ENCODE measurements at places on chromosomes 4 and X. TPM values are rescaled to one million over a fixed set of nuclear protein-coding genes. Genes with fewer than 3 reads are reported as not detected.
A peak's percentile ranks its signal among the peaks of the same experiment; 100 is the strongest.

GRCh38 chr4:100843910-100844309 is 326.1 kb upstream of the EMCN start:
- DNase-seq: no peak

DNA sequence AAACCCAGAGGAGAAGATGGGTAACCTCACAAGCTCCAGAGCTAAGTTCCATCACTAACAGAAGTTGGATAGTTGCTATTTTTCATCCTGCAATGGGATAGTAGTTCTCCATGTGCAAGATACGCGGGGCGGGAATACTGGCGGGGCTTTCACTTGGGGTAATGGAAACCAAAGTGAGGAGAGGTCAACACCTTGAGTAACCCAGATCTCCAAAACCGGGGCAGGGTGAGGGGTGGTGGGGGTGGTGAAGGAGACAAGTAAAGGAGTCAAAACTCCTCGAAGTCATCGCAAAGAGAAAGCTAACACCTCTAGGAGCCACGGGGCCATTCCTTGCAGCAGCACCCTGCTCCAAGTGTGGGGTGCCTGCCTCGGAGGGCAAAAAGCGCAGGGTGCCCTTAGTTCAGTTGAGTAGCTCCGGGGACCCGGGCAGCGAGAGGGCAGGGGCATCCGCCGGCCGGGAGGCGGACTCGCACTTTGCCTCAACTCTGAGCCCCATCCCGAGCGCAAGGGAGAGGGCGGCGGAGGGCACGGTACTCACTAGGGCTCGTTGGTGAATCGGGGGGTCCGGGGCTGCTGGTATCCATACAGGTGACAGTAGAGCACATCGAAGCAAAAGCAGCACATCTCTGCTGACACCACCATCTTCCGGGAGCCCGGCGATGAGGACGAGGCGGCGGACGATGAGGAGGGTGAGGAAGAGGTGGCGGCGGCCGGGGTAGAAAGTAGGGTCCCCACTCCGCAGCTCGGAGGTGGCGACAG is 645 bp downstream of the AMMECR1 start:
- no peak for DNase-seq

- no peak for DNase-seq
These were observed 220.4 kb downstream of the KDR start for GRCh38 chr4:54904953-54905352.

GRCh38 chr4:114040319-114041116 is 61.1 kb upstream of the ARSJ start:
- DNase-seq: no peak

GRCh38 chr4:65669111-65670019 is 924 bp downstream of the EPHA5 start:
- no peak for DNase-seq

DNA sequence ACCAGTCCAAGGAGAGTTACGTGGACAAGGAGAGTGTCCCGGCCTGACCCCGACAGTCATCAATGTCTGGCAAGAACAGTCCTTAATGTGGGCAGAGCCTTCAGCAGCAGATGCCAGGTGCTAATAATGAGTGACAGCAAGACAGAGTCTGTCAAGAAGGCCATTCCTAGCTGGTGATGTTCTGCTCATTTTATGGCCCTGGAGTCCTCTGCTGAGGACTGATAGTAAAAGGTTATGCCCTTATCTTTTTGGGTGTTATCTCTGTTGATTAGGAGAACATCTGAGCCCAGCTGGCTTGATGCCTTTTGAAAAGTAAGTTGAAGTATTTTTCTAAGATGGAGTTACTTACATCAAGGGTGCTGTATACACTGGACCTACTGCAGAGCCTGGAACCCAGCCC is 67.3 kb downstream of the SLC34A2 start:
- DNase-seq: no peak

DNA sequence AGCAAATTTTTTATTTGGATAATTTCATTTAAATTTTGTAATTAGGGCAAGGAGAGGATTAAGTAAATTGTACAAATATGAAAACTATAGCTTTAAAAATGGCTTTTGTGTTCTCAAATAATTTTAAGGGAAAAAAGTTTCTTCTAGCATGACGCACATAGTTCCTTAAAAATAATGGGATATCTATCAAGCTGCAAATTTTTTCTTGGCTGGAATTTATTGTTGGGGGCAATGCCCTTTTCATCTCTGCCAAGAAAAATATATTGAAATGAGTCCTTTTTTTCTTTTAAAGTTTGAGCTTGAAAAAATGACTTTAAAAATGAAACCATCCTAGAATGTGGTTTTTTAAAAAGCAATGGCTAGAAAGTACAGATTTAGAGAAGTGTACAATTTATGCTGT is 154.4 kb upstream of the UGT8 start:
- no peak for DNase-seq

GRCh38 chrX:39311646-39312045 is 510.4 kb downstream of the MID1IP1 start:
- no peak for DNase-seq

- DNase-seq: no peak
These were observed 672 bp downstream of the LONRF3 start for GRCh38 chrX:118974908-118975671.

DNA sequence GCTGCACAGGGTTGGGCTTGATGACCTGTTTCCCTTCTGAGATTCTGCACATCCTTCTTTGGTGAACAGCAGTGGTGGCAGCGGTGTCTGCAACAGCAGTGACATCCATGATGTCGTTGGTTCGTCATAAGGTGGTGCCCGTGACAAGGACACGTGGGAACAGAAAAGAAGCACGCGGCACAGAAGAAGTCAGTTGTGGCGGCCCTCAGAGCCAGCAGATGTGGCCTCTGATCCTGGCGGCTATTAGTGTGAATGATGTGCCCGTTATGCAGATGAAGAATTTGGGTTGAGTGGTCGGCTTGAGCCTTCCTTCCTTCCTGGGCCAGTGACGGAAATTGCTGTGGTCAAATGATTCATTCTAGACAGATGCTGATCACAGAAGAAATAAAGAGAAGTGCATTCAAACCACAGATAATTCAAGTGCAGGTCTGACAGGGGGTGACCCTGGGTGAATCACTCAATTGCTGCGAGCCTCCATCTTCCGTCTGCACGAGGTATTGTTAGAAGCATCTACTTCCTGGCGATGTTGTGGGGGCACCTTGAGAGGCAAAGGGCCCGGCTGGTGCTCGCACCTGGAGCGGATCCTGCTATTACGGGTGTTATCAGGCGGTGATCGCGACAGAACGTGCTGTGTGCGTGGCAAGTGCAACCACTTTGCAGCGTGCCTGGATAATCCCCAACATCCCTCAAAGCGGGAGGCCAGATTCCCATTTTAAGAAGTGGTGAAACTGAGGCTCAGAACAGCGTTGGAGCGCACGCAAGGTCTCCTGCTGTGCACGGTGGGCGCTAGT is 215.2 kb upstream of the PSAPL1 start:
- peak; percentile 94 for DNase-seq

DNA sequence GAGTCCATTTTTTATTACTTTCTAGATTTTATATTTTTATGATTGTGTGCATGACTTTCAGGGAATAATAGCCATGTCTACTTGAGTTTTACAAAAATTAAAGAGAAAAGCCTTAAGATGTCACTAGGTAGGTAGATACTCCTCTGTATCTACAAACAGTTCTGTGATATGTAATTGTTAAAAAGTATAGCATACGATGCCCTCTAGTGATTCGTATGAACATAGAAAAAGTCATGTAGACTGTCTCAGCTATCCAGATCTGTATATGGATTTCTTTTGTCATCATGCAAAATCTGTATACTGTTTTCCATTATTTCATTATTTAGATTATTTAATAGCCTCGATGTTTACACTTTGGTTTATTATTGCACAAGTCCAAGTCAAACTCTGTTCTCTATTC is 856.6 kb downstream of the CENPC start:
- no peak for DNase-seq

DNA sequence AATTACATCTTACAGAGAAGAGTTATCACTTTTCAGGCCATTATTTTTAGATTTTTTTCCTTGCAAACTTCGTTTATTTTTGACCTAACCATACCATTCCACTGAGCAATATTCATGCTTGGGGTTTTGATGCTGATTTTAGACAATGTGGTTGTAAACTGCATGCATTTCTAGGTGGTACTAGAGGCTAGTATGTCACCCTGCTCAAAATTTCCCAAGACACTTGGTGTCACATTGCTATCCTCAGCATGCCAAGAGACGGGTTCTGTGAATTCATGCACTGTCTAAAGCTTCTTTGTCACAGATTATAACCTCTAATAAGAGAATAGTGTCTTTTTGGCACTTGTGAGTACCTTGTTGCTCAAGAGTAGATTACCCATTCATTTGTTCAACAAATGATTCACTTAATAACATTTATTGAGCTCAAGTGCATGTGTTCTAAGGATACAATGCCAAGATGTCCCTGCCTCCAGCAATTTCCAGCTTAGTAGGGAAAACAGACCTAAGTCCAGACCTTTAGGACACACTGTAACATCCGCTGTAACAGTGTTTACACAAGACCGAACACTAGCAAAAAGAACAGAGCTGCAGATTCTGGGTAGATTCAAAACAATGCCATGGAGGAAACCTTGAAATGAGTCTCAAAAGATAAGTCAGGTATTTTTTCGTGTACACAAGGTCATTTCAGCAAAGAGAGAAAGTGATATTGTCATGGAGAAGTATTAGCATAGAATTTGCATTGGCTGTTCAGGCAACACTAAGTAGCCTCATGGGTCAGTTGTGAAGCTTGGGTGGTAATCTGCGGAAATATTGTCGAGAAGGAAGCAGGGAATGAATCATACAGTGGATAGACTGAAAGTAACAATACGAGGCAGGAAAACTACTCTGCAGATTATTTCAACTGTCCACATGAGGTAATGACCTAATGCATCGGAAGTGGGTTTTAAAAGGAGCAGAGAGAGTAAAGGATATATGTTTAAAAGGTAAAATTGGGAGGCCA is 515.1 kb upstream of the ZFP42 start:
- DNase-seq: peak; percentile 59

GRCh38 chrX:19358521-19358920 is 14.8 kb downstream of the PDHA1 start:
- no peak for DNase-seq

GRCh38 chrX:110853610-110854009 is 58.0 kb upstream of the CHRDL1 start:
- DNase-seq: no peak

GRCh38 chrX:109463784-109464183 is 18.1 kb downstream of the GUCY2F start:
- DNase-seq: no peak

- no peak for DNase-seq
These were observed 3.2 kb downstream of the CXorf65 start for GRCh38 chrX:71103110-71103983.

DNA sequence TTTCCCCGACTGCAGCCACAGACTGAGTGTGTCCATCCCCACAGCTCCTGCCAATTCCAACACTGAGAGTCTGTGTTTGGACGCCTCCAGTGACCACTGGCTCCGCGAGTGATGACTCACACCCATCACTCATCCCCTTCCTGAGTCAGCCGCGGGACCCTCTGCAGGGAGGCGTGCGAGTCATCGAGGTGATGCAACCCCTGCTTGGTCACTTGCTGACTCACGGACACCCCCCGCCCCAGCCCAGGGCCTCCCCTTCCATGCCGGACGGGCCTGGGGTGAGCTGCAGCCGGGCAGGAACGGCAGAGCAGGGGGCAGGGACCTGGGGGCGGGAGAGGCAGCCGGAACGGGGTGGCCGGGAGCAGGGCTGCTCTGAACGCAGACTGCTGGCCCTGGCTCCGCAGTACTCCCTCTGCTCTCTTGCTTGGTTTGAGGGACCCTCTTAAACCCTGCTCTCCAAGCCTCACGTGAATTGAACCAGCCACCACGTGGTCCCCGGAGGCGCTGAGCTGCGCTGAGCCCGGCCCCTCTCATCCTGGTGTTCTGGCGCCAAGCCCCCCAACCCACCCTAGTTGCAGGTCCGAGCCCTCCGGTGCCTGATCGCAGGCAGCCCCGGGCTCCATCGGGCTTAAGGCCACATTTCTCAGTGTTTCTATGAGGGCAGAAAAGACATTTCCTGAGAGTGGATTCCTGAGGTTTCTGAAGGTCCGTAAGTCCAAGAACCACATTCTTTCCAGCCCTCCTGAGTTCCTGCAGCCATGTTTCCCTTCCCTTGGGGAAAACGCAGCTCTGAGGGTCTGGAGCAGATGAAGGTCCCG is 32.4 kb downstream of the FGFRL1 start:
- DNase-seq: peak; percentile 92

GRCh38 chr4:40262077-40262528 is 65.3 kb downstream of the RHOH start:
- DNase-seq: no peak

- no peak for DNase-seq
These were observed 25.5 kb downstream of the BBS12 start for GRCh38 chr4:122758033-122758432.

DNA sequence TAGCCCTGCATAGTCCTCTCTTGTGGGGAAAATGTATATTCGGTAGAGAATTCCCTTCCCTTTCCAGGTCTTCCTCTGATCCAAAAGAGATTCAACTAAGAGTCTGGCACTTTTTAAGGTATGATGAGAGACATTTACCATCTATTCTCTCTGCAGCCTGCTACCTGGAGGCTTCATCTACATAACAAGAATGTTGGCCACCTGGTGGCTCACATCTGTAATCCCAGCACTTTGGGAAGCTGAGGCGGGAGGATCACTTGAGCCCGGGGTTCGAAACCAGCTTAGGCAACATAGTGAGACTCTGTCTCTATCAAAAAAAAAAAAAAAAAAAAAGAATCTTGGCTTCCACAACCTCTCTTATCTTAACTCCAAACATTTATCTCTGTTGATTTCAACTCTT is 40.4 kb upstream of the NOCT start:
- DNase-seq: no peak

- peak; percentile 18 for DNase-seq
These were observed 159.5 kb upstream of the USP38 start for GRCh38 chr4:143025081-143025704.

GRCh38 chr4:92864096-92864495 is 560.3 kb downstream of the GRID2 start:
- no peak for DNase-seq

DNA sequence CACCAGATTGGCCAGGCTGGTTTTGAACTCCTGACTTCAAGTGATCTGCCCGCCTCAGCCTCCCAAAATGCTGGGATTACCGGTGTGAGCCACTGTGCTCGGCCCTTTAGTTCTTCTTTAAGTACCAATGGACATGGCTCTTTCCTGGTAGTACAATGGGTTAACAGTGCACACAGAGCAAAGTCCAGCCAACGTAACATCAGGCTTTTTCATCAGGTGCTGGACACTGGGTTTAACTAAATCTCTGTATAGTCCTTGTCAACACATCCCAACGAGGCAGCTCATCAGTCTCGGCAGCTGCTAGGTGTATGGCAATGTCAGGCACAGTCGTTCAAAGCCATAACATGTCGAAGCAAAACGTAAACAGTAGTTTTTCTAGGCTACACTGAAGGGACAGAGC is 93.8 kb downstream of the HDAC8 start:
- no peak for DNase-seq

GRCh38 chr4:100935090-100935489 is 412.2 kb downstream of the PPP3CA start:
- no peak for DNase-seq

- no peak for DNase-seq
These were observed 54.9 kb downstream of the USP46 start for GRCh38 chr4:52604215-52604614.

- peak; percentile 9 for DNase-seq
These were observed 1666.4 kb upstream of the IGFBP7 start for GRCh38 chr4:58776627-58777026.

GRCh38 chr4:22876270-22876669 is 183.5 kb downstream of the GBA3 start:
- DNase-seq: no peak

ANAPC10 gene
- 21.0 TPM for polyA plus RNA-seq

ZNF732 gene
- polyA plus RNA-seq: not detected

EREG gene
- polyA plus RNA-seq: 0.48 TPM

SSX4 gene
- polyA plus RNA-seq: not detected

DRD5 gene
- not detected for polyA plus RNA-seq

TLL1 gene
- polyA plus RNA-seq: 0.33 TPM

MBTPS2 gene
- 27.3 TPM for polyA plus RNA-seq

AFM gene
- polyA plus RNA-seq: not detected

All from BJ (cell line).